HFF-Myc (cell line): ENCODE measurements at places on chromosomes 16 and 17.

DNA sequence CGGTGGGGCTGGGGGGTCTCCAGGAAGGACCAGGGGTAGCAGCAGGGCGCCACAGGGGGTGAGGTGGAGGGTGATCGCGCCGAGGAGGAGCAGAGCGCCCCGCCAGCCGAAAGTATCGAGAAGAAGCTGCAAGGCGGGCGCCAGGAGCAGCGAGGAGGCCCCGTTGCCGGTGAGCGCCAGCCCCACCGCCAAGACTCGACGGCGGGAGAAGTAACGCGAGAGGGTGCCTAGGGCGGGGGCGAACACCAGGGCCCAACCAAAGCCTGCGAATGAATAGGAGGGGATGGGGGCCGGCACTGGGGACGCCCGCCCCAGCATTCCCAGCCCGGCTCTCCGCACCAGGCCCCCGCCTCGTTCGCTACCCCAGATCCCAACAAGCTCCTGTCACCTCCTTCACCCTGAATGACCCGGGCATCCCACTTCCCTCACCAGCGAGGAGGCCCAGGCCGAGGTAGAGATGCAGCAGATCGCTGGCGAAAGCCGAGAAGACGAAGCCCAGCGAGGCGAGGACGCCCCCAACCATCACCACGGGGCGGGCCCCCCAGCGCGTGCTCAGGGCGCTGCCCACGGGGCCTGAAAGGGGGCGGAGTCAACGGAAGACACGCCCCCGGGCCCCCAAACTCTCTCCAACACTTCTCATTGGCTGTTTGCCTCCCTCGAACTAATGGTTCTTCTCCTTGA lies 1.3 kb downstream of the SLC16A11 start:
- DNase-seq, result no peak

GRCh38 chr17:11668618-11669017 lies 70.3 kb downstream of the DNAH9 start:
- DNase-seq, result no peak

- no peak for DNase-seq
These were observed 2.4 kb downstream of the MED9 start for GRCh38 chr17:17479209-17479608.

- no peak for DNase-seq
These were observed 60.7 kb downstream of the PCTP start for GRCh38 chr17:55811536-55811935.

- no peak for DNase-seq
These were observed 95.9 kb downstream of the OR1D5 start for GRCh38 chr17:2967515-2967914.

DNA sequence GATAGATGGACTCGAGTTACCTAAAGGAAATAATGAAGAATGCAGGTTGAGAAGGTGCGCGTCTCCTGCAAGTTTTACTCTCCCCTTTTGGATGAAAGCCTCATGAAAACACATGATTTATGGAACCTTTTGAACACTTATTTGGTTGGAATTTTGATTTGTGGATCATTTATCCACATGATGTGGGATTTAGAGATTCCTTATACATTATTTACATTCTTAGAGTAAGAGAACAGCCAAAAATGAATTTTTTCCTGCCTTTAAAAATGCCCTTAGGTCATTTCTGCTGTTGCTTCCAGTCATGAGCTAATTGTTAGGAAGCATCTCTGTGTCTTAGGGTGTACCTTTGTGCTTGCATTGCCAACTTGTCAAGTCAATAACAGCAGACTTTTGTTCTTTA lies 99.9 kb downstream of the RPTOR start:
- DNase-seq, result no peak

DNA sequence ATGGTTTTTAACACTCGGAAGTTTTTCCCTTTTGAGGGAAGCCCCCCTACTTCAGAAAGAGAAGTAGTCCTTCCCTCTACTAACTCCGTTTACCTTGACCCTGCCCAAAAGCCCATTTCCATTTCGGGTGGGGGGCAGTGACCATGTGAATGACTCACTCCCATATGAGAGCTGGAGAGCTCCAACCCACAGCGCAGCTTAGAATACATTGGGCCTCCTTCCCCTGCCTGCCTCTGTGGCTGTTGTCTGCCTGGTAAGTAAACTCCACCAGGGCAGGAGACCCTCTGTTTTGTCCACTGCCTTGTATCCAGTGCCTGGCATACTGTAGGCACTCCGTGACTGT lies 985 bp downstream of the SGSM2 start:
- no peak for DNase-seq

DNA sequence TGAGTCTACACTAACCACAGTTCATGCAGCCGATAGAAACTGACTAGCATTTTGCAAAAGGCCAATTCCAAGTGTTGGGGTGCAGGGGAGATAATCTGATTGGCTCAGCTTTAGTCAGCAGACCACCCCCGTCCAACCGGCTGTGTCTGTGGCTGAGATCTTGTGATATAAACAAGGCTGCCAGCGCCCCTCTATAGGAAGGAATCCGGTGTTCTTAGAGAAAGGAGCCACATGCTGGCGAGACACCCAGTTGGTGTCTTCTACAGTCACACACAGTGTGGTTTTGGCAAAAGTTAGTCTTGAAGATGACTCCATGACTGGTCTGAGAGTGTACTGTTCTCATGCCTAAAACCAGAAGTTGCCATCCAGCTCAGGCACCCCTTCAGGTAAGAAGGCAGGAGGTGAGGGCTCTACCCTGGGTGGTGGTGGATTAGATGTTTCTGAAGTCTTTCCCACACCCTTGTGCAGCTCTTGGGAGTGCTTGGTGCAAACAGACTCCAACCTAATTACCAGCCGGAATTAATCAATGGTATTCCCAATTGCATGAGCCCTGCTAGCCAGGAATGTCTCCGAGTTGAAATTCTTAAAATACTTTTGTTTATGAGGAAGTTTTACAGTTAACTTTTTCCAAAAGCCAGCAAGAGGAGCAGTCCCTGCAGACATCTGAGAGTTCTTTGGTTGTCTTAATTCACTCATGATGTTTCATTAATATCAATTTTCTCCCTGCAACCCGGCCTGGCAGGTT lies 172.3 kb upstream of the IRX6 start:
- no peak for DNase-seq

- no peak for DNase-seq
These were observed 14.5 kb downstream of the ACACA start for GRCh38 chr17:37392024-37392590.

DNA sequence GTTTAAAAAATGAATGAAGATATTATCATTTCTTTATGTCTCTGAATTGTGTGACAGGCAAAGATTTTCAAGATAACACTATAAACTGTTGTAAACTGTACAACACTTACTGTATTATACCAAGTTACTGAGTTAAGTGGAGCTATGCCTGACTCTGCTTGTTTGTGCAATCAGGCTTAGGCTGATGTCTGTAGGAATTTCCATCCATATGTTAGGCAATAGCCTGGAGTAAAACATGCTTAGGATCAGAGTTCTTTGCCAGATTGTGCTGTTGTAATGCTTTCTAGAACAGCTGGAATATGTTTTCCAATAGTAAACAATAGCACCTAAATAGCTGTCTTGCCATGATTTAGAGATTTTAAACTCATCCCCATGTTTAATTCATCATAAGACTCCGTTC lies 1496.7 kb downstream of the CDH11 start:
- no peak for DNase-seq

DNA sequence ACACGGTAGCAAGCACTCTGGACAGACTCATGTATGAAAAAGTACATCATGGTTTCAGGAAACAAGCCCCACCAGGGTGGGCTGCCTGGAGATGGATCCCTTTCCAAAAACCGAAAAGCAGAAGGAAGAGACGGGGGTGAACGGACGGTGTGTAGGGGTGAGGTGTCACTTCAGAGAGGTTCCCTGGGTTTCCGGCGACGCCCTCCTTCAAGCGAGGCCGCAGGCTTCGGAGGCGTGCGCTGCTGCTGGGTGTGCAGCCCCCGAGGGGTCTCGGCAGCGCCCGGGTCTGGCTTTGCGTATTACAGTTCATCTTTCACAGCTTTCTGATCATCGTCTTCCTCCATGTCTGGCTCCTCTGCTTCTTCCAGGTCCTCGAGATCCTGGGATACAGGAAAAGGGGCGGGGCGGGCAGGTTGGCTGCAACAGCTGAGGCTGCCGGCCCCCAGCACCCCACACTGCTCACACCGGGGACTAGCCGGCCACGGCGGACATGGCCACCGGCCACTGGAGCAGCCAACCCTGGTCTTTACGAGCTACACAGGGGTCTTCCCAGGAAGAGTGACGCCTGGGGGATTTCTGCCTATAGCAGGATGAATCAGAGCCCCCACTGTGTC lies 9.0 kb upstream of the PPP1R27 start:
- DNase-seq, result no peak

DNA sequence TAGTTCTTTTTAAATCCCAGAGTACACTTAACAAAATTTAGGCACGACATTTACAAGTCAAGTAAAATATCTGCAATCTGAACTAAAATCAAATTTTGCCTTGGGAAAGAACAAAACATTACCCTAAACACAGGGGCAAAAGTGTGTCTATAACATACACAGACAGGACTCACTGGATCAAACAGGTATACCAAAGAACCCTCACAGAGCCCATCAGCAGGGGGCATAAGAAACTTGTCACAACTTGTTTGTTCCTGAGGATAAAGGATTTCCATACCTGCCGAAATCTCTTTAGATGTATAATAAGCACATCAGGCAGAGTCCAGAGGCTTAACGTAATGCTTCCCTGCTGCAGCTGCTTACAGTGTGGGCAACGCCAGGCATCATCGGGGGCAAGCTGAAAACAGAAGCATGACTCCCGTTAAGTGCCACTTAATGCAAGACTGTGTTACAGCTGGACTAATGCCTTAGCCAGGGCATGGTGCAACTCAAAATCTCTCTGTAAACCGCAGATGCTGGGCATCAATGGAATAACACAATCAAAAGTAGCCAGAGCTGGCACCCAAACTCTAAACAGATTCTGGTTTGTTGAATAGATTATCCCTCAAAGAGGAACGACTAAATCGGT lies 67.0 kb downstream of the USP31 start:
- no peak for DNase-seq

GRCh38 chr16:52591934-52592592 lies 45.1 kb upstream of the TOX3 start:
- DNase-seq, result no peak

DNA sequence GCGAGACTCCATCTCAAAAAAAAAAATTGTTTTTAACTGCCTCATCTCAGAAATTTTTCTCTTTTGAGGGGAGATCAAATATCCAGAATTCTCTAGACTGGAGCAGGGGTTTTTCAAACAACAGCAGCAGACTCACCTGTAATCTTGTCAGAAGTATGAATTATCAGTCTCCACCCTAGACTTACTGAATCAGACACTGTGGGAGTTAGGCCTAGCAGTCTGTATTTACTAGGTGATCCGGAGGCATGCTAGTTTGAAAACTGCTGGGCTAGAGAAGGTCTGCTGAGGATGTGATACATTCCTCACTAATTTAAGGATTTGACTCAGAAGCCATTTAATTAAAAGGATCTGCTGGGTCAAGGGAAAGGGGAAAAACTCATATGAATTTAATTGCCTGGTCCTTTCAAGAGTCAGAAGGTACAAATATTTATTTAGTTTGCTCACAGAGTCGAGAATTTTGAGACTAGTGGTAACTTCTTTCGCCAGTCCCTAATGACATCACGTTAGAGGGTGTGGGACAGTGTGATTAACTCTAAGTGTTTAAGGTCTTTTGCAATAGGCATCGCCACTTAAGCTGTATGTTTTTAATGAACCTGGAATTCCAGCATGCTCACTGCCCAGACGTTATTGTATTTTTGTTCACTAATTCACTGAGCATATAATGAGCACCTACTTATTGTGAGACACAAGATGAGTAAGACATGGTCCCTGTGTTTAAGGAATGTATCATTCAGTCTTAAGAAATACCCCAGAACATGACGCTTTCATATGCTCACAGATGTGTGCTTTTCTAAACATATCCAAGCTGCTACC lies 14.2 kb downstream of the ATP6V0A1 start:
- no peak for DNase-seq

DNA sequence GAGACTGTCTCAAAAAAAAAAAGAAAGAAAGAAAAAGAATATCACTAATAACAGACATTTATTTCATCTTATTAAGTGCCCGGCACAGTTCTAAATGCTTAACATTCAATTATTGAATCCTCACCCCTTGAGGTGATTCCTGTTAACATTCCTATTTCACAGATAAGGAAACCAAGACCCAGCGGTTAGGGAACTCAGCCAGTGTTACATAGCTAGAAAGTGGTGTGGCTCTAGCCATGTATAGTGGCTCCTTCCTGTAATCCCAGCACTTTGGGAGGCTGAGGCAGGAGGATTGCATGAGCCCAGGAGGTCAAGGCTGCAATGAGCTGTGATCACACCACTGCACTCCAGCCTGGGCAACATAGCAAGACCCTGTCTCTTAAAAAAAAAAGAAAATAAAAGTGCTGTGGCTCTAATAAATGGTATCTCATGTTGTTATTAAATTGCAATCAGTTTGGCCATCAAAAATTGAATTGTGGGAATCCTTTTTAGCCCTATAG lies 28.1 kb downstream of the ZNRF1 start:
- DNase-seq, result no peak

DNA sequence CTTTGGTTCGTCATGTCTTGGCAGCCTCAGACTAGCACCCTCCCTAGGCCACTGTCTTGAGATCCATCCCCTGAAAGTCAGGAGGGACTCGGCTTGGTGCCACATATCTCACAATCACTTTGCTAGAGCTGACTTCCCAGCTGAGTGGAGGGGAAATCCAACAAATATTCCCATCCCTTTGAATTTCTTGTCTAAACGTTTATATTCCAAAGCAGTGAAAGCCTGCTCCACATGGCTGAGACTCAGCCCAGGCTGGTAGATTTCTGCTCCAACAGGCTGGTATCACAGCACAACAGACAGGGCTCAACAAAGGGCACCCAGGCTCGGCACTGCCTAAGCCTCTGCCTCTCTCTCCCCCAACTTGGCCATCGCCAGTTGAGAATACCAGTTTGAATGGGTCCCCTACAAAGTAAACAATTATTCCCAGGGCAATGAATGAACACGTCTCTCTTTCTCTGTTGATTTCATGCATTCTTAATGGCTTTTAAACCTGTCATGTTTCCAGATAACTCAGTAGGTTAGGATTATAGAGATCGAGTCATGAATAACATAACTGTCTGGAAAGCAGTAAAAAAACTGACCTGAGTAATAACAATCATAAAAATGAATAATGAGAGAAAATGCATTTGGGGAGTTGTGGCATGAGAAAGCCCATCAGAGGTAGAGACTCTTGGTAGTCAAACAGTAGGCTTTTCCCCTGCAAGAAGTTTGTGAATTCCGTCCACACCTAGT lies 1.0 kb downstream of the KRT13 start:
- DNase-seq, result no peak

DNA sequence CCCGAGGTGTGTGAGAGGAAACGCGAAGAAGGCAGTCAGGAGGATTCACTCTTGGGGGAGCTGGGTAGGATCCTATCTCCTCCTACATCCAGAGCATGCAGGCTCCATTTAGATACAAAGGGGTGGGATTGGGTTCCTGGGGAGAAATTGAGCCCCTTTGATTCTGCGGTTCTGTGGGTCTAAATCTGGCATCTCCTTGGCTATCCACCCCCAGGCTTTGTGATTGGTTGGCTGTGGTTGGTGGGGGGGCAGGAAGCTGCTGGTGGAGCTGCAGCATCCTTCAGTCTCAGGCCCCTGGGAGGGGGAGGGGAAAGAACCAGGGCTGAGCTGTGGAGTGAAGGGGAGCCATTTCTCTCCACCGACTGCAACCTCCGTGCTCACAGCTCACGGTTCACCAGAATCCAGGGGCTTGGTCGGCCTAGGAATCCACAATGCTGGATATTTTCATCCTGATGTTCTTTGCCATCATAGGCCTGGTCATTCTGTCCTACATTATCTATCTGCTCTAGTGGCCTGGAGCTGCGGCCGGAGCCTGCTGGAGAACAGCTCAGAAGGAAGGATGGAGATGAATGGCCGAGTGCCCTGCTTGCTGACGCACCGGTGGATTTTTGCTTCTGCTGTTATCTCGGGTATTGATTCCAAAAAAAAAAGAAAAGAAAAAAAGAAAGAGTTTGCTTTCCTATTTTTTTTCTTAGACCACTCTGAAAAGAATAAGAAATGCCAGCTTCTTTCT lies at the start of gene LASP1NB:
TSS of gene LASP1NB (plus strand) at position 352 of the 733 bp plus-strand sequence.
- DNase-seq, result no peak
